ENCODE measurements at places on chromosomes 5 and 9.
A peak's percentile ranks its signal among the peaks of the same experiment; 100 is the strongest.

DNA sequence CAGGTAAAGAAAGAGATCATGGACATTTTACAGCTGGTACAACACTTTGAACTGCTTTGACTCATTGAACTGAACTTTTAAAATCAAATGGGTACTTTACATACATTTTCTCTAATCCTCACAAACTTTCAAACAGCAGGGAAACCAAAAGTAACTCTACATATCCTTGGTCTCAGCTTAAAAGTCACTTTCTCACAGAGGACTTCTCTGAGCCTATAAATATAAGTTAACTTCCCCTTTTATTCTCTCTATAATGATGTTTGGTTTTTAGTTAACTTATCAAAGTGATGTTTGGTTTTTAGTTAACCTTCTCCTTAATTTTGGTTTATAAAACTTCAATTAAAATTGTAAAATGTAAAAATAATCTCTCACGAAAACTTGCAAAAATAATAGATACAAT is 209.8 kb downstream of the MCTP1 start:
- DNase-seq, result no peak

GRCh38 chr5:141651728-141652105 is 499 bp upstream of the FCHSD1 start:
- DNase-seq, result no peak

GRCh38 chr9:18989097-18989496 is 43.9 kb downstream of the SAXO1 start:
- no peak for DNase-seq

DNA sequence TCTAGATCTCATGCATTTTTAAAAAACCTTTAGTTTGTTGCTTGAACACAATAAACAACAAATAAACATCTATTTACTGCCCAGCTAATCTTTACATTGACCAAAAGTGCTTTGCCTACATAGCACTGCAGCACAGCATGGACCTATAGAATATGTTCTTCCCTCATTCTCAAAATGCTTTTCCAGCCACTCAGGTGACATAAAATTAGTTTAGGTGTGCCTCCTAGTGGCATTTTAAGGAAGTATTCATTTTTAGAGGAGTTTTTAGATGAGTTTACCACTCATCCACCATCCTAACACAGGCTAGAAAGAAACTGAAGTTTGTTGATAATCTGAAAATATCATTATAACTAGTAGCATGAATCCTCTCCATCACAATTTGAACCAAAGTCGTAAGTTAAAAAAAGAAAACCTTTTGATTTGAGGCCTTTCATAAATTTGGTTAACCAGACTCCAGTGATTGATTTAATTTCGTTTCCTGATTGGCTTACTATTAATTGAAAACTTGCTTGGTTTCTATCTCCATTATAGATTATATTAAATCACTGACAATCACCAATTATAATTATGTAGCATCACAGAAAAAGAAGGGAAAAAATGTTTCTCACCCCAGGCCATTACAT is 12.6 kb downstream of the PLGRKT start:
- DNase-seq, result no peak

DNA sequence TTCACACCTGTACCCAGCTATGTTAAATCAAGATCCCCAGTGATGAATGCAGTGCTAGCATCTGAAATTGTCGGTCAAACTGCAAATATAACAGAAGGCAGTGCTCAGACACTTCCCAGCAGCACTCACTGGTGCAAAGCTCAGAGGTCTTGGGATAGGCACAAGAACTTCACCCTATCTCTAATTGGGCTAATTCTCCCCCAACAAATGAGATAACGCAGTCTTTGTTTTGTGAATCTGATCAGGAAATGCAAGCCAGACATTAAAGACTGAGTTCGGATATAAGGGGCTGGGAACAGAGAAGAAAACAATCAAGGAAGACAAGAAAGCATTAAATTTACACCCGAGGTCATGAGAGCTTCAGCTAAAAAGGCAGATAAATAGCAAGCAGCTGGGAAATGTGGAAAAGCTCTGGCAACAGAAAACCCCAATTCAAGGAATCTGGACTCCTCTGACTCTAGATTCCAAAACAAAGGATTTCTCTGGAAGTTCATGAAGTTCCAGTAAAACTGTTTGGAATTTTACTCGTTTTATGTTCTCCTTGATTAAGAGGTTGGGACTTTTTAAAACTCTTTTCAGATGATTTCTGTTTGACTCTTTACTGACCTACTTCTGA is 65.1 kb downstream of the GNA14 start:
- no peak for DNase-seq

- no peak for DNase-seq
Measured at GRCh38 chr9:3929345-3930047, 370.4 kb downstream of the GLIS3 start.

DNA sequence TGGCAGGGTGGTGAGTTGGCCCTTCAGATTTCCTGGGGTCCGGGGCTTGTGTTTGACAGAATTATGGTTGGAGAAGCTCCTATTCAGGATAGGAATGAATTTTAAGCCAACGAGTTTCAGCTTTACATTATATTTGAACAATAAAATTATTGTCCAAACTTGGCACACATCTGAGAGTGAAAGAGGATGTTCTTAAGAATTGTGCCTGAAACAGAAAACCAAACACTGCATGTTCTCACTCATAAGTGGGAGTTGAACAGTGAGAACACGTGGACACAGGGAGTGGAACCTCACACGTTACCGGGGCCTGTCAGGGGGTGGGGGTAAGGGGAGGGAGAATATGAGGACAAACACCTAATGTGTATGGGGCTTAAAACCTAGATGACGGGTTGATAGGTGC is 111.8 kb upstream of the ACTBL2 start:
- DNase-seq, result no peak

GRCh38 chr5:61489574-61489973 is 157.5 kb downstream of the ZSWIM6 start:
- DNase-seq, result no peak

- DNase-seq, result no peak
Measured at GRCh38 chr5:2465383-2465782, 286.1 kb downstream of the IRX2 start.

- DNase-seq, result no peak
Measured at GRCh38 chr5:136182618-136183017, 10.3 kb downstream of the SMIM32 start.

GRCh38 chr9:129242971-129243561 is 65.0 kb upstream of the IER5L start:
- DNase-seq, result peak; percentile 65

DNA sequence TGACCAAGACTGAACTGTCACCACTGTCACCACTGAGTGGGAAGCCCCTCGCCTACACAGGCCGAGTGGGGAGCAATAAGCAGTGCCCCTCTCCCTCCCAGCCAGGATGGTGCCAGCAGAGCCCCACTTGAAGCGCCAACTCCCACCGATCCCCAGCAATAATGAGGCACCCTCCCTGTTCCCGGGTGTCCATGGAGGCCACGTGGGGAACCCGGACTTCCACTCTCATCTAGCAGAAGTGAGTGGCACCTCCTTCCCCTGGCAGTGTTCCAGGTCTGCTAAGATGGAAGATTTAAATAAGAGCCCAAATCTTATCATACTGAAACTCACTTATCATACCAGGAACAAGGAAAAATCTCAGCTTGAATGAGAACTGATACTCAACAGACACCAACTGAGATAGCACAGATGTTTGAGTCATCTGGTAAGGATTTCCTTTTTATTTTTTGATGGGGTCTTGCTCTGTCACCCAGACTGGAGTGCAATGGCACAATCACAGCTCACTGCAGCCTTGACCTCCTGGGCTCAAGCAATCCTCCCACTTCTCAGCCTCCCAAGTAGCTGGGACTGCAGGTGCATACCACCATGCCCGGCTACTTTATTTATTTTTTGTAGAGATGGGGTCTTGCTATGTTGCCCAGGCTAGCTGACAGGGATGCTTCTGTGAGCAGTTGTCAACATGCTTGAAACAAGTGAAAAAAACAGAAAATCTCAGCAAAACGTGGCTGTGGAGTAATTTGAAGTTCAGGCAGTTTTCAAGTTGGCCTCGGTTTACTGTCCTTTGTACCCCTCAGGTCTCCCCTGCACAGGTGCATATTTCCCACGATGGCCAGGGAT is 29.6 kb upstream of the ASS1 start:
- DNase-seq, result no peak

GRCh38 chr5:180169248-180170105 is 39.5 kb downstream of the RASGEF1C start:
- DNase-seq, result no peak

GRCh38 chr5:157997991-157998504 is 139.1 kb upstream of the CLINT1 start:
- DNase-seq, result no peak

GRCh38 chr5:106127341-106127781 is 1543.4 kb downstream of the EFNA5 start:
- DNase-seq, result no peak
